Islet precursor cell (in vitro differentiated cells): ENCODE measurements at places on chromosomes 4 and X.

GRCh38 chr4:69849297-69849696 is 10.6 kb downstream of the SULT1E1 start:
- DNase-seq: no peak

GRCh38 chr4:147942729-147943128 is 210.8 kb downstream of the ARHGAP10 start:
- no peak for DNase-seq

GRCh38 chrX:29580560-29580959 is 634.8 kb upstream of the MAGEB2 start:
- DNase-seq: no peak

GRCh38 chr4:95426455-95426854 is 122.3 kb downstream of the UNC5C start:
- DNase-seq: no peak
